Esophagus mucosa (tissue), 1 donor: ENCODE measurements at places on chromosomes 7 and 10.

- ATAC-seq = peak; percentile 92
These were observed 167.0 kb upstream of the CDK1 start for GRCh38 chr10:60611291-60611747.

DNA sequence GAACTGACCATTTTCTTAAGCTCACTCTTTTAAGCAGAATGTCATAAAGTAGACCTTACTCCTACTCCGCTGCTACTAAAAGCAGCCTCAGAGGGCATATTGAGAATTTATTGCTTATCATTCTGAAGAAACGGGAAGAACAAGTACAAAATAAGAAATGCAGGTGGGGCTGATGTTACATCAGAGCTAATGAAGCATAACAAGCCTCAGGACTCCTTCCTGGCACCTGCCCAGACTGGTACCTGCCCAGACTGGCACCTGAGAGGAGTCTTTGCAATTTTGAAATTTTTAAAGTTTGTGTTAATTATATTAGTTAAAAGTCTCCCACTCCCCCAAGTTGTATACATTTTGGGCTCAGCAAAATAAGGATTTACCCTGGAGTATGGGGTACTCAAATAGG is 162.4 kb downstream of the SEMA3E start:
- peak; percentile 87 for ATAC-seq

GRCh38 chr10:21130108-21130507 is 233.0 kb upstream of the NEBL start:
- no peak for ATAC-seq

- no peak for ATAC-seq
These were observed 8.3 kb downstream of the CXCL12 start for GRCh38 chr10:44376472-44377099.

- ATAC-seq = no peak
These were observed 10.0 kb downstream of the FASTK start for GRCh38 chr7:151070574-151070960.

GRCh38 chr7:77368974-77369373 is 47.2 kb downstream of the GSAP start:
- no peak for ATAC-seq
